ENCODE measurements at places on chromosomes 2 and 18. TPM values are rescaled to one million over a fixed set of nuclear protein-coding genes. Genes with fewer than 3 reads are reported as not detected.

- no peak for DNase-seq
Measured at GRCh38 chr2:43408407-43409160, 182.2 kb upstream of the ZFP36L2 start.

DNA sequence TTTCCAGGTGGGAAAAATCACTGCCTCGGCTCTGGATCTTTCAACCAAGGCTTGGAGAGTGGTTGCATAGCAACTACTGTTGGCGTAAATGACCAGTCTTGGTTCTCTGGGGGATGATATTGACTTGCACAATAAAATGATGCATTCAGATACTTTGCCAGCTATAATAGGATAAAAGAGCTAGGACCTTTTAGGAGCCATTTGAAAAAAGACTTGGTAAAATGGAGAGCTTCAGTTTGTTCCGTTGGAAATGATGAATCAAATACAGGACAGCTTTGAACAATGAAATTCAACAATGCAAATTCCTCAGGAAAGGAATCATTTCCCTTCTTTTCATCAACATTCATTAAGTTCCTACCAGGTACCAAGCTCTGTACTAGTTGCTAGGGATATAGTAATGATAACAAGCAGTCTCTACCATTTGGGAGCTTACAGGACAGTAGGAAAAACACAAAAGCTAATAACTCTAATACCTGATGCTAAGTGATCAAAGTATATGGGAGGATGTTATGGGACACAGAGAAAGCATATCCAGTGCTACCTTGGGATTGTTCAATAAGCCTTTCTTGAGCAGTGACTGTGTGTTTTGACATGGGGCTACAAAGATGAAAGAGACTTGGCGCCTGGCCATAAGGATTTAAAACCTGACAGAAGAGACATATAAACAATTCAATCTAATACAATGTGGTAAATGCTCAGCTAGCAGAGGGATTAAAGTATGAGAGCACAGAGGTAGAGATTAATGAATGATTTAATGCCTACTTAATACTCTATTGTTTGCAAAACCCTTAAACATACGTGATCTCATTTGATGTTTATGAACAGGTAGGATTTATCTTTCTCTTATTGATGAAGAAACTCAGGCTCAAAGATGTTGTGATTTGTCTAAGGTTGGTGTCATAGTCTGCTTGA, 110.7 kb downstream of the QPCT start:
- no peak for DNase-seq

GRCh38 chr2:154713675-154714074, 15.2 kb downstream of the KCNJ3 start:
- no peak for DNase-seq

- no peak for DNase-seq
Measured at GRCh38 chr18:61941948-61942471, 49.2 kb upstream of the RNF152 start.

NPPC gene
- total RNA-seq, result 0.93 TPM

DNA sequence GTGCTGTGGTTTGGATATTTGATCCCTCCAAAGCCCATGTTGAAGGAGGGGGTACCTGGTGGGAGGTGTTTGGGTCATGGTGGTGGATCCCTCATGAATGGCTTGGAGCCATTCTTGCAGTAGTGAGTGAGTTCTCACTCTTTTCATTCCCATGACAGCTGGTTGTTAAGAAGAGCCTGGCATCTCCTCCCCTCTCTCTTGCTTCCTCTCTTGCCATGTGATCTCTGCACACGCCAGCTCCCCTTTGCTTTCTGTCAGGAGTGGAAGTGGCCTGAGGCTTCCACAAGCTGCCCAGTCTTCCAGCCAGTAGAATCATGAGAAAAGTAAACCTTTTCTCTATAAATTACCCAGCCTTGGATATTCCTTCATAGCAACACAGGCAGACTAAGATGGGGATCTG, 8.6 kb downstream of the ADD2 start:
- no peak for DNase-seq

DNA sequence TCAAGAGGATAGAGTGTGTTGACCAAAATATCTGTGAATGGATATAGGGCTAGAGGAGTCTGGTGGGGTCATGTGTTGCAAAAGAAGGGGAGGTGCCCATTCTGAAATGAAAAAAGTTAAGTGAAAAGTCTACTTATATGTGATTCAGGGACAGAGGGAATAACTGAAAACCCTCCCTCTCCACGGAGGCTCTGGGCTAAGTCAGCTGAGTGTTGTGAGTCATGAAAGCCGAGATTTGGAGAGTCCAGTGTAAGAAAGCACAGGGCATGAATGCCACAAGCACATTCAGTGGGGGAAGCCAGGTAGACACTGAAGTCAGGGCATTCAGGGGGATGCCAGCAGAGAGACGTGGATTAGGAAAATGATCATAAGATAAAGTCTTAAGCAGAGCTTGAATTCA, 871.9 kb downstream of the TSN start:
- no peak for DNase-seq

- no peak for DNase-seq
Measured at GRCh38 chr18:75173125-75173432, 35.9 kb downstream of the PTGR3 start.

DNA sequence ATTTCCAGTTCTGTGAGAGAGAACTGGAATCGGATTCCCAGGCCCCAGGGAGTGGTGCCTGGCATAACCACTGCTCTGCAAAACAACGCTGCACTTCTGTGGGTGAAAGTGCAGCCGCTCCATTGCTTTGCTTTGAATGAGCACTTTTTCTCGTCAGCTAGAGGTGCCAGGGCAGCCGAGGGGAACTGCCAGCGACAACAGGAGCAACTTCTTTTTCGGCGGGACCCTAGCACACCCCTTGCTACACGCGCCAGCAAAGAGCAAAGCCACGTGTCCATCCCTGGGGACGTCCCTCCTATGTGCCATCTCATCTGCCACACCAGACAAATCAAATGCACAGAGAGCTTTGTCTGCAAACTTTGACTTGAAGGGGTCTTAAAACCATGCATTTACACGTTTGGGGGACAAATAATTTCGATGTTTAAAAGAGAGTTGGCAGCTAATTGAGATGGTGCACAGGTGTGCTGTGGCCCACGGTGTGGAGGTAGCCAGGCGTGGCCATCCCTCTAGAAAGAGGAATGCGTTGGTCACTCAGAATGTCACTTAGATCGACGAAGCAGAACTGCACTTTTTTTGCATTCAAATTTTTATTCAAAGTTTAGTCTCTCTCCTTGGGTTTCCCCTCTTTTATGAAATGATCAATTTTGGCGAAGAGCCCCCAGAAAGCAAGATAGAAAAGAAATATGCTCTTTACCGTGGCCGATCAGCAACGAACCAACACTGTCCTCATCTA, 151.8 kb downstream of the MBP start:
- no peak for DNase-seq

DNA sequence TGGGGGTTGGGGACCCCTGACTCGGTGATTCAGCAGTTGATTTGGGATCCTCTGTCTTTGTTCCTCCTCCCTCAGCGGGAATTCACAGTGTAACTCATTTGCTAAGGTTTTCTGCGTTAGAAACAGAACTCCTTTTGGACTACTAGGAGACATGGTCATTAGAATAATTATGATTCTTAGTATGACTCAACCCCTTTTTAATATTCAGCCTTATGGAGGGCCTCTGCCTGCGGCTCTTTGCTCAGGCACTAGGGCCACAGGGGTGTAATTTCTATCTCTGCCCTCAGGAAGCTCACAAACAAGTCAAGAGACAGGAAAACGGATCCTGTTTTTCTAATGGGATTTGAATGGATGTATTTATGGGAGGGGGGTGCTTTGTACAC, 117.4 kb downstream of the SPTBN1 start:
- no peak for DNase-seq

DNA sequence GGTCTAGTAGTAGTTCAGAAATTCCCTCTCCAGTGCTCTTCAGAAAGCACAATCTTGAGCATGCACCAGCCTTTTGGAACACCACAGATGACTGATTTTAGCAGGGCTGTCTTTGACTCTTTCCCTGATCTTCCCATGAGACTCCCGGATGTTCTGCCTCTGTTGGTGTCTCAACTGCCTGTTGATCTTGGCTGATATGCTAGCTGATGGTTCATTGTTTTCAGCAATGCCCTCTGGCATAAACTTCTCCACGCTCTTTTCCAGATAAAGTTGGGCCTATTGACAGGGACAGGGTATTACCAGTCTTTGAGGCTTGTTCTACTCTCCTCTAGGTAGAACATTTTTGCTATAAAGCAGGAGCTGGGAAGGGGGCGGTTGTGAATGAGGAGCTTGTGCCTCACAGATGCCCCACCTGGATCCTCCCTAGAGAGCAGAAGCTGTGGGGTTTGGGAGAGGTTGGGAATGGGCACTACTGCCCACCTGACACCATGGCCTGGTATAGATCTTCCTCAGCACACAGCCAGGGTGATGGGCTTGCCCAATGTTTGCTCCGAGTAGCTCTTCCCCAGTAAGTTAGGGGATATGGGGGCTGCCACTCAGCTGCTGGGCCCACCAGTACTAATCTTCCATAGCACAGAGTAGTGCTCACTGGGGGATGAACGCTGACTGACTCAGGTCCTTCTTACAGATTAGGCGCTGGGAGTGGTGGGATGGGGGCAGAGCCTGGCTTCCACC, 111.3 kb downstream of the PTGR3 start:
- peak; percentile 49 for DNase-seq

DNA sequence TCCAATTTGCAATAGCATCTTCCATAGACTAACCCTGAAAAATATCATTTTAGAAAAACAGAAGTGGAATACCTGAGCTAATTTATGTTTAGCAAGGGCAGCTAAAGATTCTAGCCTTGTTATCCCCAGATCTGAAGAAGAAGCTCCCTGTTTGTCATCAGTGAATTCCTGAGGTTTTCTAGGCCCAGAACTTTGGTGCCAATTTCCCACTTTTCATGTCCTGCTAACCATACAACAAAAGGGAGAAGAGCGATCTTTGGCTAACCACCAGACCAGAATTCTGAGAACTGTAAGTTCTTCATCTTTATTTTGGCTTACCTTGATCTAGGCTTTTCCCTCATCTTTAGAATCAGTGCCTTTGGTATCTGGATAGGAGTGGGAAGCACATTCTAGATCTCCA, 51.3 kb upstream of the RASGRP3 start:
- no peak for DNase-seq

DNA sequence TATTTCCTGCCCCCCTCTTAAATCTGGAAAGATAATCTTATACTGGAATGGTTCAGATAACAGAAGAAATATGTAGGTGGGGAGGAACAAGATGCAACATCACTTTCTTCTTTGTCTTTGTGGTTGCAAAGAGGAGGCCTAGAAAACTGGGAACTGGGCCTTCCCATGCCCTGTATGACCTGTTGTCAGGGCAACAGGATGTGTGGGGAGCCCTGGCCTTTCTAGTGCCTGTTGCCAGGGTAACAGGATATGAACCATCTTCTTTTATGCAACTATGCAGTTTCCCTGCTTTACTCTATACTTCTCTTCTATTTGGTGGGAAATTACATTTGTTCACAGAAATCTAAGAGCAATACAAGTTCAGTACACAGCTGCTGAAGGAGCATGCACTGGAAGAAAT, 79.8 kb upstream of the PDE1A start:
- DNase-seq, result no peak

CD226 gene
- 1.6 TPM for total RNA-seq

PLCD4 gene
- total RNA-seq, result 1.0 TPM
